SK-N-MC (cell line): ENCODE measurements at places on chromosomes 3 and 15.

DNA sequence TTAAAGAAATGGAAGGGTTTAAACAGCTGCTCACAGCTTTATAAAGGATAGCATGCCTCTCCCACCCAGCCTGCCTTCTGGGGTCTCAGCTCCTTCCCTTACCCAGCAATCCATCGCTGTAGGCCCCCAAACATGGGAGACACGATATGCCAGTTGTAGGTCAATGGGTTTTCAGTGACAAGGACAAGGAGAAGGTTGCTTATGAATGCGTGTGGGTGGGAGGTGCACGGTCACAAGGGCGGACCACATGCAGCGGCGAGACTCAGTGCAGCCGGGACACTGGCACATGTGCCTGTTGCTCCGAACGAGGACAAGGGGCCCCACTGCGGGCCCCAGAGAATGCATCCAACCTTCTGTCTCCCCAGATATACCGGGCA lies 67.0 kb downstream of the MGLL start:
- no peak for DNase-seq

- no peak for DNase-seq
Observed at GRCh38 chr3:28934126-28934813, 346.6 kb upstream of the RBMS3 start.

DNA sequence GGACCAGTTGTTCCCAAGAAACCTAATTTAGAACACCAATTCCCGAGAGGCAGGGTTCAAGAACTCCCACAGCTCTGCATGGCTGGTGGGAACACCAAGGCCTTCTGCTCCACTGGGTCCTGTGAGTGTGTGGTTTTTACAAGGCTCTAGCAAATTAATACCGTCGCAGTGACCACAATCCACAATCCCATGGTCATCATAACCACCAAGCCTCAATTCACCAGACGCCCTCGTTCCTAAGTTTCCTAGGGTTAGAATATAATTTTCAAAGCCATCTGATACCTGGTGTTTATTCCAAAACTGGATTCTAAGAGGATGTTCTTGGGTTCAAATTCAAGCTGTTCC lies 114.9 kb upstream of the RPL32 start:
- DNase-seq: no peak

DNA sequence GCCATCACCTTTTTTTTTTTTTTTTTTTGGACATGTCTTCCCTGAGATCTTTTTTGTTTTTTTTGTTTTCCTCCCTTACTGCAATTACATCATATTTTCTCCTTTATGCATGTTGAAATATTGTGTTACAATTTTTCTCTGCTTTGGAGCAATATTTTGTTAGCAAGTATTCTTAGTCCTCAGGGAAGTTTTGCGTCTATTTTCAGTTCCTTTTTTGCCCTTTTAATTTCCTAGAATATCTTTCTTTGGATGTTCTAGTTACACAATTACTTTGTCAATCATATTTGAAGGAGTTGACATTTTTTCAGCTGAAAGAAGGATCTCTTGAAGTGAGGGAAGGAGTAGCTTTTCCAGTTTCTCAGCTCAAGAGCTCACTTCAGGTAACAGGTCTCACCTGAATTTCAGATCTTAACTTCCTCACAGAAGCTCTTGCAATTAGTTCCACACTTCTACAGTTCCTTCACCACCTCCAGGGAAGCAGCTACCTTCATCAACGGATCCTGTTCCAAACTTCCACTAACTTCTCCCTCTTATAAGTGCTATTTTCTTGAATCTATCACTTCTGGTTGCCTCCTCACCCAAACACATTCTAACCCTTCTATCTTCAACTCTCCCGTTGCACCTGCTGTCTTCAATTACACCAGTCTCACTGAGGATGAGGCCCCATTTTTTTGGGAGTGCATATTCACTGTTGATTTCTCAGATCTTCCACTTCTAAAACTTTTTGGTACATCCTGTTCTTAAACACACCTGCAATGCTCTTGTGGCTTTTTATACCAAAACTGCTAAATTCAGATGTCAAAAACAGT lies 57.8 kb upstream of the CPOX start:
- DNase-seq: no peak

- no peak for DNase-seq
Observed at GRCh38 chr3:30626443-30627180, 20.2 kb downstream of the TGFBR2 start.

- no peak for DNase-seq
Observed at GRCh38 chr15:76967067-76967466, 27.9 kb upstream of the PSTPIP1 start.

DNA sequence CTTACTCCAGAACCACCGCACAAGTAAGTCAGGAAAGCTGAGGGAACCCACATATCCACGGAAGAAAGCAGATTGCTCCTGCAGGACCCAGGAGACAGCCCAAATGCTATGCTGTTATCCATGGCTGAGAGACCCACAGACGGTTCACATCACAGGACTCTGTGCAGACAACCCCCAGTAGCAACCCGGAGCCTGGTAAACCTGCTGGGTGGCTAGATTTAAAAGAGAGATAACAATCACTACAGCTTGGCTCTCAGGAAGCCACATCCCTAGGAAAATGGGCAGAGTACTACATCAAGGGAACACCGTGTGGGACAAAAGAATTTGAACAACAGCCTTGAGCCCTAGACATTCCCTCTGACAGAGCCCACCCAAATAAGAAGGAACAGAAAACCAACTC lies 13.8 kb upstream of the TRIM42 start:
- no peak for DNase-seq

- DNase-seq: no peak
Observed at GRCh38 chr15:78398076-78398825, 39.8 kb upstream of the IREB2 start.
